RPMI7951 (cell line): ENCODE measurements at places on chromosomes 3 and 15.
A peak's percentile ranks its signal among the peaks of the same experiment; 100 is the strongest.

- no peak for DNase-seq
These were observed 67.0 kb downstream of the RAB11A start for GRCh38 chr15:65936282-65936681.

DNA sequence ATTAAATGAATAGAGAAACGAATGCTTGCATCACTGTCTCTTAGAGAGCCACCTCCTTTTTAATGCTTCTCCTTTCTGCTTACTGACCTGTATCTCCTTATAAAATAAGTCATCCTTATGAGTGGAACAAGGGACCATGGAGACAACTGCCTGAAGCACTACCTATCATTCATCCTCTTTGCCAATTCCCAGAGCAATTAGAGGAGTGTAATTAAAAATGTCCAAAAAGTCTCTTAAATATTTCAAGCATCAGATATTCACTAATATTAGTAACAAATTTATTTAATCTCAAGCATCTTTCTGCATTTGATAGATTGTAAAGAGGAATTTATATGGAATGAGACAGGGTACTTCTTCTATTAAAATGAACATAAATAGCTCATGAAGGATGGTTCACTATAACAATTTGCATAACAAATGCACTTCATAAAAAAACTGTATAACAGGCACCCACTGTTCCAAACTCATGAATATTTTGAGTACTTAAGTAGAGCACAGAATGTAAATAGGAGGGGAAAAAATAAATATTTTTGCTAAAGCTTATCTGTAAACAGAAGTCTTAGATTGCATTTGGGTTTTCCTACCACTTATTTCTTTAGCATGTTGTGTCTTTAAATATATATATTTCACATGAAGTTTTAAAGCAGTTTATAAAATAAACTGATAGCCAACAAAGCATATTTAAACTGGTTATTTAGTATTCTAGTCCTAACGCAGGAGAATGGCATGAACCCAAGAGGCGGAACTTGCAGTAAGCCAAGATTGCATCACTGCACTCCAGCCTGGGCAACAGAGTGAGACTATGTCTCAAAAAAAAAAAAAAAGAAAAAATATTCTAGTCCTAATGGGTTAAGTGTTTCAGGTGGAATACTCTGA, 269.3 kb downstream of the TBL1XR1 start:
- DNase-seq, result no peak

DNA sequence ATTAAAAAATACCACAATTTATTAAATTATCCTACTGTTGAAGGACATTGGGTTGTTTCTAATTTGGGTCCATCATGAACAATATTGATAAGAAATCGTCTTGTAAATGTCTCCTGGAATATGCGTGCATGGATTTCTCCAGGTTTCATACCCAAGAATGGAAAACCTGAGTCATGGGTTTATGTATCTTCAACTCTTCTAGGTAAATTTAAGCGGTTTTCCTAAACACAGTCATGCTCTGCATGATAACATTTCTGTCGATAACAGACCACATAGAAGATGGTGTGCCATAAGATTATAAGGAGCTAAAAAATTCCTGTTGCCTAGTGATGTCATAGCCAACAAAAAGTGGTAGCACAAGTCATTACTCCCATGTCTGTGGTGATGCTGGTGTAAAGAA, 39.9 kb upstream of the SCN5A start:
- no peak for DNase-seq

DNA sequence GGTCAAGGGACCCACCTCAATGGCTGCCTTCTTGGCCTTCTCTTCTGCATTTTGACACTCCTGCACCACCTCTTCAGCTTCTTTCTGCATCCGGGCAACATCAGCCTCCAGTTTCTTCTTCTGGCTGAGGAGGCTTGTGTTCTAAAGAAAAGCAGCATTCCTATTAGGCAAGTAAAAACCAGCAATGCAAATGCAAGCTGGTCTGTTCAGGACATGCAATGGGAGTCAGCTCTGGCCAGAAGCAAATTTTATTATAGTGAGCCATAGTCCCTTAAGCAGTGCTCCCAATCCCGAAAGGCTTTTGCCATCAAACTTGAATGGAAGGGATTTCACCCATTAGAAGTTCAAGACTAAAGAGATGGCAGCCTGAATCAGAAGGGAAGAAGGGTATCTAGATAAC, 97.7 kb downstream of the HHLA2 start:
- no peak for DNase-seq

- no peak for DNase-seq
These were observed 63.9 kb downstream of the ST8SIA2 start for GRCh38 chr15:92457471-92458041.

DNA sequence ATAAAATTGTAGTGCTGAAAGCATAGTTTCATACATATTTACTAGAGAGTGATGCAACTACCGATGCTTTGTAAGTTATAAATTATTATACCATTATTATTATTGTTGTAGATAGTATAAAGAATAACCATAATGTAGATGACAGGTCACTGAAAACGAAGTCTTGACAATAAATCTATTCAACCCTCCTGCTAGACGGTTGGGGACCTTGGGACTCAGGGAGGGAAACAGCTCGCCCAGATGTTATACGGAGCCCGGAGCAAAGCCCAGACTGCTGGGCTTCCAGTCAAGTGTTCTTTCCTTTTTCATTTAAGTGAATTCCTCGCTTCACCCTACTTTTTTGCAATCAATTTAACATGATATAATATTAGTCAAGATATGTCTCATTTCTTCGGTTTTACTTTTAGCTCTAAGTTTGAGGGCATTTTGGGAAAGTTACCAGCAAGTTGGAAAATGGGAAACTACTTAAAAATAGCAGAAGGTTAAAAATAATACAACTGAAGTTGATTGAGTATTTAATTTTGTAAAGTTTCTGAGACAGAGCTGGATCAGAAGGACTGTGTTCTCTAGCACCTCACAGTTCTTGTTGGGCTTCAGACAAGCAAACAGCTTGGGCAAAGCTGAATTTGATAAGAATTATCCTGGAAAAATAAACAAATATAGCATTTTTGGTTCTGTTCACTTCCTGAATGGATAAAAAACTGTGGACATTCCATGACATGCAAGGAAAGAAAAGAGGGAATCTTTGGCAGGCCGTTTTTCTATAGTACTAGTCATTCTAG, 173.4 kb upstream of the TP63 start:
- DNase-seq, result peak; percentile 58

DNA sequence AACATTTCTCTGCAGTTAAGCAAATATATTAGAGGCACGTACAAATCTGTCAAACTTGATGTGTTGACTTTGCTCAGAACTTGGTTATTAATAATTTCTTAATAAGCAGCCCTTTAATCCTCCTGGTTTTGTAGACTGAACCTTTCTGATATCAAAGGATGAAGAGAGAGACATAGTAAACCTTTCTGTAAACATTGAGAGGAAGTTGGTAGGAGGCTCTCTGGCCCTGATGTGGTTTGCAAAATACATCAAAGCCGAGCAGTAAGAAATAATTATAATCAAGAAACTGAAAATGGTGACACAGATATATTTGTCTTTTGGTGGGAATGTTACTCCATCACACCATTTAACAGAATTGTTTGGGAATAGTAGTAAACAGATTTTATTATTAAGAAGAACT, 111.9 kb downstream of the OXSM start:
- no peak for DNase-seq

GRCh38 chr3:182837855-182838454, 44.7 kb downstream of the ATP11B start:
- peak; percentile 29 for DNase-seq

DNA sequence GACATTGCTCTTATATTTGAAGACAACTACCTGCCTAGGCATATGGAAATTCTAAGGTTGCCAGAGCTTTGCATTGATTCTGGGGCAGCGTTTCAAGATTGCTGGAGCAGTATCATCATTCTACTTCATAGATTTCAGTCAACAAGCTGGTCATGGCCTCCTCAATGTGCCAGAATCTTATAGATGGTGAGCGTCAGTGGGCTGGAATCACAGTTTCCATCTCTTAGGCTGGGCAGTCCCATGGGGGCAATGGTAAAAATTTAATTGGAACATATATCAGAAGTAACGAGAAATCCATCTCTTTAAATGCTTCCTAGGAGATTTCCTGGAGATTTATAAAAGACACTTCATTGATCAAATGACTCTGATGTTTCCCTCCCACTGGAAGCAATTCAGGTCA, 258.3 kb downstream of the SV2B start:
- DNase-seq, result no peak

DNA sequence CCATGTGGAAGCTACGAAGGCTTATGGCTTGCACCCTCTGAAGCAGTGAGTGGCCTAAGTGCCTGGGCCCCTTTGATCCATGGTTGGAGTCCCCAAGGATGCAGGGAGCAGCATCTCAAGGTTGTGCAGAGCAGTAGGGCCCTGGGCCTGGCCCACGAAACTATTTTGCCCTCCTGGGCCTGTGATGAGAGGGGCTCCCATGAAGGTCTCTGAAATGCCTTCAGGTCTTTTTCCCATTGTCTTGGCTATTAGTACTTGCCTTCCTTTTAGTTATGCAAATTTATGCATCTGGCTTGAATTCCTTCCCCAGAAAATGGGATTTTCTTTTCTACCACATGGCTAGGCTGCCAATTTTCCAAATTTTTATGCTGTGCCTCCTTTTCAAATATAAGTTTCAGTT, 158.8 kb upstream of the MME start:
- DNase-seq, result no peak

GRCh38 chr3:120048355-120049041, 45.7 kb downstream of the GSK3B start:
- DNase-seq, result no peak

GRCh38 chr3:50930371-50931208, 255.9 kb downstream of the DOCK3 start:
- DNase-seq, result no peak

DNA sequence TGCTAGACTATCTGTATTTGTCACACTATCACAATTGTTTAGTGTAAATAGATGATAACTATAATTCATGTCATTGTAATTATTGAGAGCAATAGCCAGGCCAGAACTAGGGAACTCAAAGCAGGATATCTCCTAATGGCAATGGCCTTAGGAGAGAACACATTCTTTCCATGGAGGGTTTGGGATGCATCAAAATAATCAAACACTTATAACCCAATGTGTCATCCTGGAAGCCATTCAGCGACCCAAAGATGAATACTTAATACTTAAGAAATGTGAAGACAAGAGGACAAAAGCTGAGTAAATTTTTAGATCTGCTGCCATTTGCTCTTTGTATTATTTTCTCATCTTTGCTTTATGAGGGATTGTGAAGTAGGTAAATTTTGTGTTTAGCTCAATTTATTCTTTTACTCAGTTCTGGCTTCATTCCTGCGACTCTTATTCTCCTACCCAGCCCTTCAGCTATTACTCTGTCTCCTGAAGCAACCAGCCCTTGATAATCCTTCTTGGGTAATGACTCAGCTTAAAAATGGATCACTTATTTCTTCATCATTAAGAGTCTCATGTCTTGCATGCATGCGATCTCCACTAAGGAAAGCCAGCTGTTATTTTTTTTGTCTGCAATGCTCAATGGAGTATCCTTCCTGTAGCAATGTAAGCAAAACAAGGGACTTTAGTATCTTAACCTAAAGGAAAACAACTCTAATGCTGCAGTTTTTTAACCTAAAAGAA, 2.0 kb downstream of the OR4F15 start:
- DNase-seq, result peak; percentile 70

GRCh38 chr3:2098398-2099027, at the start of gene CNTN4:
TSS of gene CNTN4 (plus strand) at chr3:2098866.
- DNase-seq, result no peak

- peak; percentile 86 for DNase-seq
These were observed 160.2 kb downstream of the FOXP1 start for GRCh38 chr3:71423151-71423906.

DNA sequence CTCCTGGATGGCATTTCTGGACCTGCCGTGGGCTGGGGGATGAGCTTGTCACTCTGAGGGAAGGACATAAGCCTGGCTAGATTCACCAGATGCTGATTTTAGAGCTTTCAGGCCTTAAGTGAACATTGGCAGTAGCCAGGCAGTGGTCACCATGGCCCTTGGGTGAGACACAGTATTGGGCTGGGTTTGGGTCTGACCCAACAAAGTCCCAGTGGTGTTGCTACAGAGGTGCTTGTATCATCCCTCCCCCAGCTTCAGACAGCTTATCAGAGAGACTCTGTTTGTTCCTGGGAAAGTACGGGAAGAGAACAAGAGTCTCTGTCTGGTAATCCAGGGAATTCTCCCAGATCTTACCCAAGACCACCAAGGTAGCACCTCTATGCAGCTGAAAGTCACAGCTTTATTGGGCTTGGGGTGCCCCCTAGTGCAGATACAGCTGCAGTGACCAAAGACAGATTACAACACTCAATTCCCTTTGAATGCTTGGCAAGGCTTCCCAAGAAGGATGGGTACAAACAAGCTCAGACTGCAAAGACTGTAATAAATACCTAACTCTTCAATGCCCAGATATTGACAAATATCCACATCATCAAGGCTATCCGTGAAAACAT, 9.8 kb upstream of the RUVBL1 start:
- peak; percentile 59 for DNase-seq

DNA sequence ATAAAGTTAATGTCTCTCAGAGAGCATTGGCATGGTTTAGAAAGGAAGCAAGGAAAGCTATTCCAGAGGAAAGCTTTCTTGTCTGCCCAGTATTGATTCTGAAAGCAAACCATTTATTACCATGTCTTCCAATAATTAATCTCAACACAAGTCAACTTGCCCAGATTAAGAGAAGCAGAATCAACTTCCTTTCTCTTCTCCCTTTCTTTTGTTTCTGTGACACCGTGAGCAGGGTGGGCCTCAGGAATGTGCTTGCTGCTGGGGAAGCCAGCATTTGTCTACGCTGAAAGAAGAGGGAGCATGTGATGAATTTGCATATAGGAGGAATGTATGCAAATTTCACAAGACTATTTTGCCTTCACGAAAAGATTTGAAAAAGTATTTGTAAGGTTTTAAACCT, 368.6 kb upstream of the ROPN1 start:
- no peak for DNase-seq

- no peak for DNase-seq
These were observed 46.8 kb downstream of the CPN2 start for GRCh38 chr3:194304186-194304917.

DNA sequence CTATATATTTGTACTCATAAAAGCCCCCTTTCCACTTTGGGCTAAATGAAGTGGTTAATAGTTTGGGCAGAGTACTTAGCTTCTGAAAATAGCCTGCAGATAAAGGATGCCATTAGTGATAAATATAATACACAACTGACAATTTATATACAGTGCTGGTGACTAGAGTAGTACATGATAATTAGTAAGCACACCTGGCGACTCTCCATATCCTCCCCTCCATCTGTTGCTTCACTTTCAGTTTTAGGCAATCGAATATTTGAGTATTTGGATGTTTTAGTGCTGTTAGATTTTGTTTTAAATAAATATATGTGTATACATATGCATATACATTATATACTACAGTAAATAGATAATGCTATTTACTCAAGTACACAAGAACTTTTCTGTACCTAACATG, 35.9 kb upstream of the CHMP2B start:
- no peak for DNase-seq

- DNase-seq, result peak; percentile 18
These were observed 76.2 kb upstream of the C2CD4B start for GRCh38 chr15:62241135-62241770.

DNA sequence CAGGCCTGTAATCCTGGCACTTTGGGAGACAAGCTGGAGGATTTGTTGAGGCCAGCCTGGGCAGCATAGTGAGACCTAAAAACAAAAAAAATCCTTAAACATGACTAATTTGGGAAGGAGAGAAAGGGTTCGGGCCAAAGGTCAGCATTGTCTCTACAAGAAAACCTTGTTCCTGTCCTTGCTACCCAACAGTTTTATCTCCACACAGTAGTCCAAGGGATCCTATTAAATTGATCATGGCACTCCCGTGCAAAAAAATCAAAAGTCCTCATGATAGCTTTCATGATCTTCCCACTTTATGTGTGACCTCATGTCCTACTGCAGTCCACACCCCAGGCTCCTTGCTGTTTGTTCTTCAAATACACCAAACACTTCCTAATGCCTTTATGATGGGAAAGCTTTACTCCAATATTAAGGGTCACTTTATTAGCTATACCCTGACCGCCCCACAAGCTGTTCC, 4.2 kb downstream of the RPL15 start:
- DNase-seq, result no peak
